Daoy (cell line): ENCODE measurements at places on chromosomes 6 and 20. TPM values are rescaled to one million over a fixed set of nuclear protein-coding genes. Genes with fewer than 3 reads are reported as not detected.

NKX2-4 gene
- total RNA-seq = 3.8 and 7.3 TPM in 2 replicates

CLVS2 gene
- under 0.01 TPM in 1 of 2 replicates, not detected in the other for total RNA-seq

HLA-G gene
- not detected in 2 replicates for total RNA-seq

SLC17A5 gene
- total RNA-seq = 4.8 and 5.0 TPM in 2 replicates

KLC4 gene
- total RNA-seq = 14.8 and 18.9 TPM in 2 replicates

TMEM170B gene
- 5.2 and 5.8 TPM in 2 replicates for total RNA-seq

FAM83C gene
- total RNA-seq = not detected in 2 replicates

SLC2A4RG gene
- total RNA-seq = 6.6 and 14.6 TPM in 2 replicates

DNA sequence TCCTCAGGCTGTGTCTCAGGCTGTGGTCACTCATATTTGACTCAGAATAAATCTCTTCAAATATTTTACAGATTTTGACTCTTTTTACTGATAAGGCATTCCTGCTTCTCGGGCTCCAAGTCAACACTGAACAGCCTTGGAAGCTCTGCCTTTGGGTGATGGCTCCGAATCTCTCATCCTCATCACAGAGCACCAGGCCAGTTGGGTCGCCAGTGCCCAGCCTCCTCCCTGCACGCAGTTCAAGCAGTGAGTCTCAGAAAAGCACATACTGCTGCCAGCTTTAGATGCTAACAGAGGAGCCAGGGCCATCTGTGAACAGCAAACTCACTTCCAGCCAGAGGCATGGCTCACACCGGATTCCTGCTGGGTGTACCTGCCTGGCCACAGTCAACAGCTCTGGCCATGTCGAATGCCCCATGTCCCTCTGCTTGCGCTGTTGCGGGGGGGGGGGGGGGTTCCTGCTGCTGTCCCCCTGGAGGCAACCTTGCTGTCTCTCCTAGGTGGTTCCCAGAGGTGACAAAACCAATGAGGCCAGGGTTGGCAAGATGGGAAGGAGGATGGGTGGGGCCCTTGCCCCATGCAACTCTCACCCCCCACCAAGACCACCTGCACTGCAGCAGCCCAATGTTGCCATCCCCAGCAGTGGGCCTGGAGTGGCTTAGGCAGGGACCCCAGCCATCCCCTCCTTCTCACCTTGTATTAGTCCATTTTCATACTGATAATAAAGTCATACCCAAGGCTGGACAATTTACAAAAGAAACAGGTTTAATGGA is 248.8 kb downstream of the ERMARD start:
- DNase-seq = no peak

- no peak for DNase-seq
Observed at GRCh38 chr20:8012724-8013123, 6.8 kb downstream of the TMX4 start.

DNA sequence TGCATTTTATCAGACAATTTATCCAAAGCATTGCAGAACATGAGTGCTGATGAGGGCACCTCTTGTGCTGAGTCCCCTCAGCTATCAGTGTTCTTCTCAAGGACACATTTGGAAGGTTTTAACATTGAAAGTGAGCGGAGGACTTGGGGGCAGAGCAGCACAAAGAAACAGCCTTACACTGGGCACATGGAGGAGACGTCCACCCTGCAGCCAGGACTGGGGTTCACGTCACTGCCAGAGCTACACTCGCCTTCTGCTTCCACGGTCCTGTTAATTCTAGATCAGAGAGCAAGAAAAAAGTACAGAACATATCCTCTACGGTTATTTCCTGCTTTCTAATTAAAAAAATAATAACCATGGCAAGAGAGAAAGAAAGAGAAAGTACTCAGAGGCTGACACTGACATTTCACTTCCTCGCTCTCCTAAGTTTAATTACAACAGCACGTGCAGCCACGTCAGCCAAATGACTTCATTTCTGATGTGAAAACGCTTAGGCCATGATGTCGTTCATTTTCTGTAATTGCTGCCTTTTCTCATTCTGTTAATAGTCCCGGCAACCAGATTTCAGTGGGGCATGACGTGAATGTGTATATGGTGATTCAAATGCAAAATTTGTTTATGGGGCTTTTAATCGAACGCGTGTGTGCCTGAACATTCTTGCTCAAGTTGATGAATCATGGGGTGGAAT is 5.1 kb downstream of the PRND start:
- DNase-seq = peak; percentile 41

DNA sequence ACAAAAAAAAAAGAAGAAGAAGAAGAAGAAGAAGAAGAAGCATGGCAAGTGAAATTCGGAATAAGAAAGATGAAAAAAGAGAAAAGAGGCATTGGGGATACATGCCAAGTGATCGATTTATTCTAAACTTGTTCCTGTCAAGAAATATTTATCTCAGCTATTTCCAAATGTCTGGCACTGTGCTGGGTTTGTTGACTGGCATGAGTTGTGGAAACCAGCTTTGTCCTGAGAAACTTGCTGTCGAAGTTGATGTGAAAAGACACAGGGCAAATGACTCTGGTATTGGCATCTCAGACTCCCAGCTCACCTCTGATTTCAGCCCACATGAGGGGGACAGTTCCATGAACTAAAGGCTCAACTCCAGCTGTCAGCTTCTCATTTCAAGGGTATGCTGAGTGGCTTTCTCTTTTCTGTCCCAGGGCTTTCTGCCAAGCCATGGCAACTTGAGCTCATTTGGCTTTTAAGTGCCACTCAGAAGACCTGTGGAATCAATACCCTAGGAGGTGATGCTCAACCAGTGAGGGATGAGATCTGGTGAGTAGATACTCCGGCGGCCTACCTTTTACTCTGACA is 253.3 kb upstream of the JAG1 start:
- DNase-seq = peak; percentile 22

DNA sequence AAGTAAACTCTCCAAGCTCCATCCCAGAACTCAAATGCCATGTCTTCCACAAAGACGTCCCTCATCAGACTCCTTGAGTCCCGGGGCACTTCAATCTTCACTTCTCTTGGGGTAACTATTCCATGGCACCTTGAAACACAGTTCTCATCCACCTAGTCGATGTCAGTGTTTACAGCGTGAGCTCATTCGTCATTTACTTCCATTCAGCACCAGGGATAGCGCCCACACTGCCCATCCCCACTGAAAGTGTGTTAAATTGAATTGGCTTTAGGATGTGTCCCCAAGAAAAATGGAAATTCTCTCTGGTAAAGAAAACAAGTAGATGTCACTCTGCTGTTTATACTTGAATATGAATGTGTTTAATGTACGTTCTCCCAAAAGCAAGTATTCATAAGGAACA is 31.3 kb downstream of the KCNK15 start:
- DNase-seq = peak; percentile 12

DNA sequence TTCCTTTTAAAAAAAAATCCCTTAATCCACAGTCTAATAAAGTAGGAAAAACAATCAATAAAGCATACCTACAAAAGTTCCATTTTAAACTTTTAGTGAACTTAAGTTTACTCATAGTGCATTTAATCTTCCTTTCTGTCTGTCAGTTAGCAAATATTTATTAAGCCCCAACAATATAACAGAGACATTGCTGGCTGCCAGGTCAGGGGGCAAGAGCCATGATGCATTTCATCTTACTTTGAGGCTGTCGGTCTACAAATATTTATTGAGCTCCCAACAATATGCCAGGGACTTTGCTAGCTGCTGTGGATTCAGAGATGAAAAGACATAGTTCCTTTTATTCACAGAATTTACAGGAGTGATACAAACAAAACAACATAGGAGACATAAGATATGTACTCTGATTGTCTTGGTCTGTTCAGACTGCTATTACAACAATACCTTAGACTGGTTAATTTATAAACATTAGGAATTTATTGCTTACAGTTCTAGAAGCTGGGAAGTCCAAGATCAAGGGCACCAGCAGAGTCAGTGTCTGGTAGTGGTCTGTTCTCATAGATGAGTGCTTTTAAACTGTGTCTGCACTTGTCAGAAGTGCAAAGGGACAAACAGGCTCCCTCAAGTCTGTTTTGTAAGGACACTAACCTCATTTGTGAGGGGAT is 118.6 kb downstream of the PLCB1 start:
- DNase-seq = no peak

GRCh38 chr20:33812152-33812849 is 1.2 kb downstream of the CHMP4B start:
- peak; percentile 79 for DNase-seq

GRCh38 chr6:30616811-30617564 is at the start of gene PPP1R10:
Gene PPP1R10 (minus strand): TSS chr6:30617243. CDS start chr6:30609944, 7,299 bp downstream.
- DNase-seq = peak; percentile 100
